Brain (organoid and tissue), 16 donors: ENCODE measurements at places on chromosomes 13 and 19.

- no peak for DNase-seq
Observed at GRCh38 chr13:110261166-110262081, 45.5 kb downstream of the COL4A1 start.

DNA sequence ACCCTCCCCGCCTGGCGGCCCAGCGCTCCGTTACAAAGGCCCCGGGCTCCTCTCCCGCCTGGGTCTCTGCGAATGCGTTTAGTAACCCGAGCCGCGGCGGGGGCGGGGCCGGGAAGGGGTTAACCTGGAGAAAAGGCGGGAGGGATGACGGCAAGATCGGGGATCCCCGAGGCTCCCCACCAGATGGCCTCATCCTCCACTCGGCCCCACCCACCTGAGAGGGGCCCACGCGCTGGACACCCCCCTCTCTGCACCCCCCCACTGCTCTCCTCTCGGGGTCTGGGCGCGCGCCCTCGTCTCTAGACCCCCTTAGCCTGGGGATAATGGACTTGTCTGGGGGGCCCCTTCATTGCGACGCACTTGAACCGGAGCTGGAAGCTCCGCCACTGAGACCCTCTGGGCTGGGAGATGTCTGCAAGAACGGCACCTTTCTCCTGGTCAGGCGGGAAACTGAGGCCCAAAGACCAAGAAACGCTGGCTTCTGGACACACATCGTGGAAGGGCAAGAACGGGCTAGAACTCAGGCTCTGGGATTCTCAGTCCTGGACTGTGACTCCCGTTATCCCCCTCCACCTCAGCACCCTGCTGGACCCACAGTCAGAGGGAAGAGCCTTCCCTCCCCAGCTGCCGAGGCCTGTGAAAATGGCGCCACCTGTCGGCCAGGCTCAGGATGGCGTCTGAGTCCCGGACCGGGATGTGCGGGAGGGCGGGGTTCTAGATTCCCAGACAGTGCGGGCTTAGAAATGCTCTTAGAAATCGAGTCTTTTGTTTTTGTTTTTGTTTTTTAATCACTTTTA lies 2.9 kb upstream of the LTBP4 start:
- peak; percentile 92 for DNase-seq

DNA sequence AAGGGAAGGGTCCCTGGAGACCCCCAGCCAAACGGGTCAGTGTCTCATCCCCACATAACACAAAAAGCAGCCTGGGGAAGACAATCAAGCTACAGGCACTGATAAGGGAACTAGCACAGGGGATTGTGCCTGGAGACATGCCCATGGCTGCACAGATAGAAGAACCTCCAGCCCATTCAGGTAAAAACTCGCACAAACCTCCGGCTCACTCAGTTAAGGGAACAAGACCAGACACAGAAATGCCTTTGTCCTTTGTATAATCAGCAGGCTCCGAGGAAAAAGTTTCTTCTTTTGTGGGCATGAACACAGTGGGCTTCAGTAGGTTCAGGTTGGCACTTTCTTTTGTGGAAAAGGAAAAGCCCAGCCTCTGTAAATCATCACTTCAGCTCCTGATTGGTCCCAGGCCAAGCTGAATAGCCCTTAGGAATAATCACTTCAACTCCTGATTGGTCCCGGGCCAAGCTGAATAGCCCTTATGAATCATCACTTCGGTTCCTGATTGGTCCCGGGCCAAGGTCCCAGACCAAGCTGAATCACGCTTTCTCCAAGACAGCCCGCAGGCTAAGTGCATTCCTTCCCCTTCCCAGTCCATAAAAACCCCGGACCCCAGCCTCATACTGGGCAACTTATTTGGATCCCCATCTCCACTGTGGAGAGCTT lies 5.0 kb upstream of the ZNF230 start:
- DNase-seq = no peak

- DNase-seq = no peak
Observed at GRCh38 chr19:33784432-33784831, 12.2 kb upstream of the KCTD15 start.

GRCh38 chr13:109162248-109163036 lies 533.0 kb downstream of the MYO16 start:
- no peak for DNase-seq
